Nucleus accumbens (tissue), 56 donors: ENCODE measurements at places on chromosomes 13 and 19.

DNA sequence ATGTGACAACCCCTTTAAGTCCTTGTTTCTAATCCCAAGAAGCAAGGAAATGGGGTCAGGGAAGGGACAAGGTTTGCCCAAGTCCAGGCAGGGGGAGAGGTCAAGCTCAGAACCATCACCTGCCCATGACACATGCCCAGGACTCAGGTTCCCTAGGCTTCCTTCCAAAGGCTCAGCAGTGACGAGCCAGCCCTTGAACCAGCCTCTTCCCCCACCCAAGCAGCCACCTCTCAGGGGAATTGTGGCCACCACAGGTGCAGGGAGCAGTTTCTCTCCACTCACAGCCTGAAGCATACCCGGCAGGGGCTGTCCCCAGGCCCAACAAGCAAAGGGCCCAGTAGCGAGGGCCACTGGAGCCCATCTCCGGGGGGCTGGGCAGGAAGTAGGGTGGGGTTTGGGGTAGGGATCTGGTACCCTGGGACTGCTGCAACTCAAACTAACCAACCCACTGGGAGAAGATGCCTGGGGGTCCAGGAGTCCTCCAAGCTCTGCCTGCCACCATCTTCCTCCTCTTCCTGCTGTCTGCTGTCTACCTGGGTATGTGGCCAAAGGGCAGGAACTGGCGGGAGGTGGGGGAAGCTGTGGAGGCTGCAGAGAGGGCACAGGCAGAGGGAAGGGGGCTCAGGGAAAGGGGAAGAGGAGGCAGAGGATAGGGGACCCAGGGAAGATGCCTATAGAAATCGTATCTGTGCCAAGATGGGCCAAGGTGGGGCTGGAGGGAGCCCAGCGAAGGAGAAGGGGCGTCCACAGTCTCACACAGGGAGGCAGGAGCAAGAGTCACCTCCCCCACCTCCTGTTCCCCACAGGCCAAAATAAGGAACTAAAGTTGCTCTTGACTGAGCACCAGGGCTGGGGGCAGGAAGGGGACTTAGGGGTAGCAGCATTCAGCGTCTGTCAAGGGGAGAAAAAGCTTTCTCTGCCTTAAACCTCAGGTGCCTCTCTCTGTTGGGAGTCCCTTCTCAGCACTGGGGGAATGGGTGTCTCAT is at the start of gene CD79A:
TSS of gene CD79A (plus strand) at position 433 of the 986 bp plus-strand sequence. CDS start at position 459, 26 bp downstream.
- no peak for DNase-seq

DNA sequence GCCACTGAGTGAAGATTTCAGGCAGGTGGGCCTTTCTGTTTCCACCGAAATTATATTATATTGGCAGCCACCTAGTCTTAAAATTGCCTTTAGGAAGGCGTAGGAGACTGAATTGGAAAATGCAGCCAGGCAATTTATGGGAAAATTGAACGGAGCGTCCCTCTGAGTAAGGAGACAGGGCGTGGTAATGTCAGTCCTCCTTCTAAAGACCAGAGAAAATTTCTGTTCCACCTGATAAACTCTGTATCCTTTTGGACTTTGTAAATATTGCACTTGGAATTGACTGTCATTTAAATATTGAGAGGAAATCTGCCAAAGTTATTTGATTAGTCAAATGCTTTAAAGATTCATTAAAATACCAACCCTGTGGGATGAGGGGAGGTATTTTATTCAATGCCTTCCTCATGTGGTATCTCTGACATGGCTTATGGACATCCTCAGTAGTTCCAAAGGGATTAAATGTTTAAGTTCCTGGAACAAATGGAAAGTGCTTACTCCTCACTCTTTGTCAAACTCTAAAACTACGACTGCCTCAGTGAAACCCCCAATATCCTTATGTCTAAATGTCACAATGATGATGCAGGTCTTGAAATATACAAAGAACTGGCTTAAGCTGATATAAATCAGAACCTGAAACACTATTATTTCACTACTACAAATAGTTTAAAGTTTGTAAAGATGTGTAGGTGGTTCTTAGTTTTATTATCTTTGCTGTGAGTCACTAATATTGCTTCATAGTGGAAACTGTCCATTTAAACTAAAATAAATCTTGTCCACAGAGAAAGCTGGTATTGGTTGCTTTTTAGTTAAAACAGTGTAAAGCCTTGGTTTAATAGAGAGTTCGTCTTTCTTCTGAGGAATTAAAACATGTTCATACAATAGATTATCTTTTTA is 203.2 kb downstream of the FGF14 start:
- no peak for DNase-seq

DNA sequence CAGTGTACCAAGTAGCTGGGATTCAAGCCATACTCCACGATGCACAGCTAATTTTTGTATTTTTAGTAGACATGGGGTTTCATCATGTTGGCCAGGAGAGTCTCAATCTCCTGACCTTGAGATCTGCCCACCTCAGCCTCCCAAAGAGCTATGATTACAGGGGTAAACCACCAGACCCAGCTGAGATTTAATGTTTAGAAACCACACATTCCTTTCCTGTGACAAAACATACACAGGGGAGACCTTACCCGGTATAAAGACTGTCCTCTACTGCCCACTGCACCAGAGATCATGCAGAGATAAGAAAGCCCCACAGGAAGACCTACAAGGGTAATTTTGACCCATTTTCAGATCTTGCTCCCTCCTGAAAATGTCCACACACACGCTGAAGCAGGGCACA is 22.8 kb upstream of the ZNF83 start:
- no peak for DNase-seq

DNA sequence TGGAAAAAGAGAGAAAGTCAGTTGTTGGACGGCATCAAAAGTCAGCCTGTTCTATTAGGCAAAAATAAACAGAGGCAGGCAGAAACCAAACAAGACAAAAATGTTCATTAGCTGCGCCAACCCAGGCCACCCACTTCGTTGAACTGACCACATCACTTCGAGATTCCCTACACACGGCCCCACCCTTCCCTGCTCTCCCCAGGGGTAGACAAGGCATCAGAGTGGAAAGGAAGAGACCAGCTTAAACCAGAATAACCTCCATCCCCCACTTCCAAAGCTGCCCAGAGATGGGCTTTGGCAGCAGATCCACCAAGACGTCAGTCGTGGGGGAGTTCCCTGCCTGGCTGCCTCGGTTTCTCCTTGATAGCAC is 204.6 kb upstream of the TSHZ3 start:
- no peak for DNase-seq

DNA sequence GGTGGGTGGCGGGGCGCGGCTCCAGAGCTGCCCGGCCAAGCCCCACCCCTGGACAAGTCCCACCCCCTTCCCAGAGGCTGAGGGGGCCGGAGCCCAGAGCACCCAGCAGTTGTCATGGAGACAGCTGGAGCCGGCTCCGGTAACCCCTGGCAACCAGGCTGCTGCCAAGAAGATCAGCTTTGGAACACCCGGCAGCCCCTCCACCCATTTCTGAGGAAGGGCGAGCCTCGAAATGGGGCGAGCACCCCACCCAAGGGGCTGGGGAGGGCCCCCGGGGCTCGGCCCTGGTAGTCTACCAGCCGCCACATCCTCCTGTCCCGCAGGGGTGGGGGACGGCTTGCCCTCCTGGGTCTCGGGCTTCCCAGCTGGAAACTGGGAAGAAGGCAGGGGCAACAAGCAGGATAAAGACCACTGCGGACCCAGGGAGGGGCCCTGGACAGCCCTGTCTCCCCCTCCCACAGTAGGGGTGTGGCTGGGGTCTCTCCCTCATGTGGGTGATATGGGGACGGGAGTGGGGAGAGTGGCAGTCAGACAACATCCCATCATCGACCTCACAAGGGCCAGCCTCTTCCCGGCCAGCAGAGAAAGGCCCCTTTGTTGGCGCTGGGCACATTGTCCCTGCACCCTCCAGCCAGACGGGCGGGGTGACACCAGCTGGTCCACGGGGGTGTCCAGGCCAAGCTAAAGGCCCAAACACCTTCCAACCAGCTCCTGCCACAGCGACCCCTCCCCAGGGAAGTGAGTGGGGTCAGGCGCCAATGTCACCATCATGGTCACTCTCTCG is 1.5 kb downstream of the CERS1 start:
- peak; percentile 95 for DNase-seq

DNA sequence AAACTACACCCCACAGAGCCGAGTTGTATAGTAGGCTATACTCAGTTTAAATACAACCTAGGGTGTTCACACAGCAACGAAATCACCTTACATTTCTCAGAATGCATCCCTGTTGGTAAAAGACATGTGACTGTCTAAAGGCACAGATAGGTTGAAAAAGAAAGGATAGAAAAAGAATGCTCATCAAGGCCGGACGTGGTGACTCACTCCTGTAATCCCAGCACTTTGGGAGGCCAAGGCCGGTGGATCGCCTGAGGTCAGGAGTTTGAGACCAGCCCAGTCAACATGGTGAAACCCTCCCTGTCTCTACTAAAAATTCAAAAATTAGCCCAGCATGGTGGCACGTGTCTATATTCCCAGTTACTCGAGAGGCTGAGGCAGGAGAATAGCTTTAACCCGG is 3.8 kb upstream of the IL17D start:
- no peak for DNase-seq

- DNase-seq = no peak
Measured at GRCh38 chr13:51000061-51000460, 90.5 kb downstream of the RNASEH2B start.

- DNase-seq = no peak
Measured at GRCh38 chr19:13006431-13007281, 11.4 kb downstream of the NFIX start.

- no peak for DNase-seq
Measured at GRCh38 chr19:21047716-21048115, 27.3 kb downstream of the ZNF430 start.

GRCh38 chr19:47003611-47004465 is 15.8 kb upstream of the NPAS1 start:
- no peak for DNase-seq

GRCh38 chr13:45615501-45616101 is at the start of gene ERICH6B:
Gene ERICH6B (minus strand): TSS chr13:45615739. CDS start chr13:45597005, 18,734 bp downstream.
- peak; percentile 52 for DNase-seq
